ENCODE measurements at places on chromosomes 7 and 10.

DNA sequence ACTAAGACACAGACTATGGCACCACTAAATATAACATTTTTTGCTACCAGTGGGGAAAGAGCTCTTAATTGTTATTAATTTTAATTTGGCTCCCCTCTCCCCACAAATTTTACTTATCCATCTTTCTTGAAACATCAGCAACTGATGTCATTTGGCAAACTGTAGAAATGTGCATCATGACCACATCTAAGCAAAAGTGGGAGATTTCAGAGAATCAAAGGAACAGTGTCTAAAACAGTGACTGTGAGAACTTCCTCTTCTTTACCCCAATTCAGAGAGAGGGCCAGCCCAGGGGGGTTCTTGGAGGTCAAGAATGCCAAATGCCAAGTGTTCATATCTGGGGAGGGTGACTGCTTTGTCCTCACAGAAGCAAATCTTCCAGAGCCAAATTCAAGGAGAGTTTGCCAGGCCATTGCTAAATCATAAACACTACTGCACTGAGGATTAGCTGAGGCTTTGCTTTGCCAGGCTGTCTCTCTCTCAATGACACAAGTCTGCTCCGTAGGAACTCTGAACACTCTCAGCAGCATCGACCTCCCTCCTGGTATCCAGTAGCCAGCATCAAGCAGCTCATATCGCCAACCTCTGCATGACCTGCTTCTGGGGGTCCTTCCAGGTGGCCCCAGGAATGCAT is 65.6 kb downstream of the ITIH5 start:
- no peak for DNase-seq

DNA sequence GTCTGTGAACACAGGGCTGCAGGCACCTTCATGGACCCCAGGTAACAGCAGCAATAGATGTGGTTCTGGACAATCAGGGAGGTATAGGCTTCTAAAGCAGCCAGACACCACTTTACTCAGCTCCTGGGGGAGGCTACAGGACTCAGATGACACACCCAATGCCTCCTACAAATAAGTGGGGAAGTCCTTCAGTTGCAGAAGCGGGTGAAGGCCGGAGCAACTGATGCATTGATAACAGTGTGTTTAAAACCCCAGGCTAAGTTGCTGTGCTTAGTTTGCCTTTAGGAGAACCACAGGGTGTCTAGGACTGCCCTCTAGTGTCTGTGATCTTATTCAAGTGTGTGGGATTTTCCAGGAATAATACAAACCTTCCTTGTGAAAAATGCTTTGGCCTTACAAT is 5.9 kb upstream of the ITGA8 start:
- no peak for DNase-seq

DNA sequence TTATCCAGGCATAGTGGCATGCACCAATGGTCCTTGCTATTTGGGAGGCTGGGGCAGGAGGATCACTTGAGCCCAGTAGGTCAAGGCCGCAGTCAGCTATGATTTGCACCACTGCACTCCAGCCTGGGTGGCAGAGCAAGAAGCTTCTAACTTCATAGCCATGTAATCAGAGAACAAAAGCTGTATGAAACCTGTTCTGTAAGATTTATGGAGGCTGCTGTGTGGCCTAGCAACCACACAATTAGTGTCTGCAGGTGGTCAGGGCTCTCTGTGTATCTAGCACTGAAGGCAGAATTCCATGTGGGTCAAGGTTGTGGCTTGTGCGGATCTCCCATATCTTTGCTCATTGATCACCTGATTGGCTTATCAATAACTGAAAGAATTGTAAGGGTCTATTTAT is 221.5 kb upstream of the FOXK1 start:
- no peak for DNase-seq

DNA sequence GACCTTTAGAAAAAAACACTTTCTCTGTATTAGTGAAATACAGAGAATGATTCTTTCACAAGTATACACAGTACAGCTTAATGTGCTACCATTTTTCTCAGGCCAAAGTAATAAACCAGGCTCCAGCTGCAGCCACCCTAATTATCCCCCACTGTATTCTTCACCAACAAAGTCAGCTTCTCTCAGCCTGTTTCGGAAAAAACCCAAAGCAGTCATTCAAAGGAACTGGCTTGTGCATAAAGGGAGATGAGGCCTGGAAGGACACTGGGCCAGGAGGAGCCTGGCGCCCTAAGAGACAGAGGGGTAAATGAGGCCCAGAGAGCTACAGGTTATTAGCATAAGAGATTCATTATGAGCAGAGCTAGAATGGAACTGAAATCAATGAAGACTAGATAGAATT is 9.2 kb downstream of the USP54 start:
- DNase-seq: no peak

DNA sequence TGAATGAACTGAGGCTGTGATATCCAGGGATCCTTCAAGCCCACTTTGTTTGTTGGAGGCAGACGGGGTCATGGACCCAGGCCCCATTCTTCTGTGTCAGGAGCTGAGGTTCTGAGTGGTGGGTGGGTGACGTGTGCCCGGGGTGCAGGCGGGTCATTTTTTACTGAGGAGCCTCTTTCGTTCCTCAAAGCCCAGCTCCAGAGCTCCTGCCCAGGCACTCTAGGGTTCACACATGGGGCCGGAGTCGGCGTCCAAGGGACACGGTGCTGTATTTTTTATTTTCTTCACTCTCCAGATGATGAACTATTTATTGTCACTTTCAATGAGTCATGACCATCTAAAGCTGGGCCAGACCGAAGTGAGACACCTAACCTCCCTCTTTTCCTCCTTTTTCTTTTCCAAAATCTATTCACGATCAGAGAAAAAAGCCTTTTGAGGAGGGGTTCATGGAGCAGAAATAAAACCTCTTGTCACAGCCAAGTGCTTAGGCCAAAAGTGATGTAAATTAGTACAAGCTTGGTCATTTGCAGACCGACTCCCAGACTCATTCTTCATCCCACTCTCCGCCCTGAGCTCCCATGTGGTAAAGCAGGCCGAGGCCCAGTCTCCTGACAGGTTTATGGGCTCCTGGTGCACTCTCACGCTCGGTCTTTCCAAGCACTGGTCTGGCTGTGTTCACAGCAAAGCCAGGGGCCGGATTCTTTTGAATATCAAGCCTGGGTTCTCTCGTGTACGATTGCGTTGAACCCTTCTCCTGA is 41.4 kb upstream of the PITRM1 start:
- no peak for DNase-seq

GRCh38 chr10:7464691-7465090 is 53.9 kb upstream of the SFMBT2 start:
- no peak for DNase-seq

- DNase-seq: peak; percentile 82
Observed at GRCh38 chr10:101018600-101019439, 12.1 kb downstream of the PDZD7 start.

DNA sequence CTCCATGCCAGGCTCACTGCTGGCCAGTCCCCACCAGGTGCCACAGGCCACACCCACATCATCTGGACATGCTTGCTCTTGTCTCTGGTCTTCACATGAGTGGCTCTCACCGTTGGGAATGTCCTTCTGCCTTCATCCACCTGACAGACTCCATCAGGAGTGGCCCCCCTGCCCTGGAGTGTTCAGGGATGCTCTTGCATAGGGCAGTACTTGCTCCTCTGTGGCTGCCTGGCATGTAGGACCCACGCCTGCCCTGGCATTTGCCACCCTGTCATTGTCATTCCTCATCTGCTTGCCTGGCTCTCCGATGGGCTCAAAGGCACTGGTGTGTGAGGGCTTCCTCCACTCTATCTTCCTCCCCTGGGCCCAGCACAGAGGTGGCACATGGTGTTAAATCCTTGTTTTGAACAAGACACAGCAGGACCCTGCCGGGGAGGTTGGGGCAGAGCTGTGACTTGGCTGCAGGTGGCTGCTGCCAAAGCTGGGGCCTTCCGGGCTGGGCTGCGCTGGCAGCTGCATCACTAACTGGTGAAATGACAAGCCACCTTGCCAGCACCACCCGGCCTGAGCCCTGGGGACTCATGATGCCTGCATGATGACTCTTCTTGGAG is 1.8 kb downstream of the SH2D4B start:
- no peak for DNase-seq

DNA sequence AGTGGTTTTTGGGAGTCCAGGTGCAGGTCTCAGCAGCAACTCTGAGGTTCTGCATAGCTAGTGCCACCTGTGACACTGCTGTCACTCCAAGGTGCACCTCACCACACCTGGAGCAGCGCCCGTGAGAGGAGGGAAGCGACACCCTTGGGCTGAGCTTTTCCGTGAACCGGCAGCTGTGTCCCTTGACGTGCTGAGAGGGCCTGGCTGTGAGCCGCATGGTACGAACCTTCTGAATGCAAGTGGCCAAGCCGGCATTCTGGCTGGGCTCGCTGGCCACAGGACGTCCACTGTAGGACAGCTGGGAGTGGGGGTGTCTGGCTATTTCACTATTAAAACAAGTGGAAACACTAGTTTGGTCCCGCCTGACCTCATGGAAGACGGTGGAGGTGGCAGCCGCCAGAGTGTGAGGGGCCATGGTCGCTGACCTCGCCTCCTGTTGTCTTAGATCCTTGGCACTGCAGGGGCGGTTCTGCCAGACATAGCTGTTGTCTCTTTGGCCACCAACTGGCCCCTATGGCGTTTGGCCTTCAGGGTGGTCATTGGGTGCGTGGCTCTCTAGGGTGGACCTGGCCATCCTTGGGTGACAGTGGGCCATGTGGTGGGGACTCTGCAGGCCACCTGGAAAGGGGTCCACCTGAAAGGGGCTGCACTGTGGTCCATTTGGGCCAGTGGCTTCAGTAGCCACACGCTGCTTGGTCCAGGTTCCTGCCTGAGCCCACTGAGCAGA is 12.9 kb downstream of the INPP5A start:
- DNase-seq: no peak

DNA sequence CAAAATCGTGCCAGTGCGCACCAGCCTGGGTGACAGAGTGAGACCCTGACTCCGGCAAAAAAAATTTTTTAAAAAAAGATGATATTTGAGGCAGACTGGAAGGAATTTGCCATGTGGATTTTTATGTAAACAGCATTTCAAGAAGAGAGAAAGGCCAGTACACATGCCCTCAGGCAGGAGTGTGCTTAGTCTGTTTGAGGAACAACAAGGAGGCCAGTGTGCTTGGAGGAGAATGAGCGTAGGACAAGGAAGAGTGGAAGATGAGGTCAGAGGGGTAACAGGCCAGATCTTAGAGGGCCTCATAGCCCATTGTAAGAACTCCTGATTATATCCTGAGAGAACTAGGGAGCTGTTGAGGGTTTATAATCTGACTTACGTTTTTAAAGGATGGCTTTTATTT is 17.2 kb upstream of the STRIP2 start:
- DNase-seq: no peak

GRCh38 chr7:155261031-155261985 is 36.4 kb upstream of the INSIG1 start:
- DNase-seq: no peak
